ENCODE measurements at places on chromosomes 4 and X.
A peak's percentile ranks its signal among the peaks of the same experiment; 100 is the strongest.

GRCh38 chrX:13487731-13488505, 81.5 kb upstream of the EGFL6 start:
- DNase-seq = peak; percentile 63

DNA sequence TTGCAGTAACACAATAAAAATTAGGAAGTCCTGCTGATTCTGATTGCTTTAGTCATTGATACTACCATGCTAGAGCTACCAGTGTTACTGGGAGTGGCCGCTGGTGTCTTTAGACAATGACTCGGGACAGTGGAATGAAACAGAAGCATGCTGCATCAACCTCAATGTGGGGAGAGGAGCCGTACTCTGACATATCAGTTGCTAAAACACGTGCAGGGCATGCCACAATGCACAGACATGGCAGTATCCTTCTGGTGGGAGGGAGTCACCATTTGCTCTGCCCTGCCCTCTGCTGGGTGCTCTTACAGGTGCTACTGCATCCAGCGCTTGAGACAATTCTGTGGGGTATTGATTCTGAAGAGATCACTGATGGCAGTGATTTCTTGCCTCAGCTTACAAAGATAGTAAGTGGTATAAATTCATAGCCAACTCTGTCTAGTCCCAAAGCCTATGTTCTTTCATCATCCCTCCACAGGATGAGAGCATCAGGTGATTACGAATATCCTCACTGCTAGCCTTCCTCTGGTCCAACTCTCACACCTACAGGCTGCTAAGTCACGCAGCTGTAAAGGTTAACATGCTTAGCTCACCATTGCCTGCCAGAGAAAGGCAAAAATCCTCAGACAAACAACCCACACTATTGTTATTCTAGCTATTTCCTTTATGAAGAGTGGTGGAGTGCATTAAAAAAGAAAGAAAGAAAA, 43.7 kb downstream of the NSG1 start:
- peak; percentile 26 for DNase-seq

DNA sequence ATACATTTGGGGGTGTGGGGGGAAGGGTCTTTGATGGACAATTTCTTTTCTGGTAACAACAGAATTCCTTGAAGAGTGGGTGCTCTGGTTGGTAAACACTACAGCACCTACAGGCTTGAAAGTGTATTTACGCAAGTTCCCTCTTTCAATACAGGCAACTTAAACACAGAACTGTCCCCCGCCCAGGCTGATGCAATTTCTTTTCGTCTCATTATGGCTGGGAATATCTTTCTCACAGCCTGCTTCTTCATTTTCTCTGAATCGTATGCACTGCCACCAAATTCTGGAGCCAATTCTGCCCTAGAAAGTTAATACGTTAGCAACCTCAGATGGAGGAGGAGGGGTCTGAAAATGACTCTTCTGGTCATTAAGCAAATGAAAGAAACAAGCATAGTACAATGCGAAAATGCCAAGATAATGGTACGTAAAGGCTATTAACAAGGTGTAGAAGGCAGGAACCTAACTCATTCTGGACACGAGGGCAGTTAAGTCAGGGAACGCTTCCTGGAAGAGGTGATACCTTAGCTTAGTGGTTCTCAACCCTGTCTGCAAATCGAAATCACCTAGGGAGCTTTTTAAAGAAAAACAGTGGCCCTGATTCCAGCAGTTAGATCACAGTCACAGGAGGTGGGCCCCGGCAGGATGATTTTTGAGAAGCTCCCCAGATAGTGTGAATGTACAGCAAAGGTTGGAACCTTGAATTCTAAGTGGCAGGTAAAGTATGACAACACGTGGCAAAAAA, 1.0 kb downstream of the AGA start:
- peak; percentile 77 for DNase-seq

GRCh38 chrX:101219864-101220346, 319 bp downstream of the DRP2 start:
- DNase-seq = no peak

DNA sequence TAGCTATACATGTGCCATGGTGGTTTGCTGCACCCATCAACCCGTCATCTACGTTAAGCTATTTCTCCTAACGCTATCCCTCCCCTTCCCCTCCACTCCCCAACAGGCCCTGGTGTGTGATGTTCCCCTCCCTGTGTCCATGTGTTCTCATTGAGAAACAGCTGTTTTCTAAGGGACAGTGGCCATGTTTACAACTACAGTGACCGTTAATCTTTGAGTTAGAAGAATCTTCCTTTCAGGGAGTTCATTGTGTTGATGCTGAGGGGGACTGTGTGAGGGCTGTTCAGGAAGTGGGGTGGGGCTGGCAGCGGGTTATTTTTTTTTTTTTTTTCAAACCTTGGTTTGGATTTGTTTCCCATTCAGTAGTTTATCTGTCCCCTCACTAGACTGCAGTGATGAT, 179.9 kb downstream of the NHS start:
- no peak for DNase-seq

GRCh38 chrX:105658136-105658535, 164.2 kb upstream of the NRK start:
- no peak for DNase-seq

- no peak for DNase-seq
These were observed 62.2 kb downstream of the HAUS3 start for GRCh38 chr4:2179717-2180116.

DNA sequence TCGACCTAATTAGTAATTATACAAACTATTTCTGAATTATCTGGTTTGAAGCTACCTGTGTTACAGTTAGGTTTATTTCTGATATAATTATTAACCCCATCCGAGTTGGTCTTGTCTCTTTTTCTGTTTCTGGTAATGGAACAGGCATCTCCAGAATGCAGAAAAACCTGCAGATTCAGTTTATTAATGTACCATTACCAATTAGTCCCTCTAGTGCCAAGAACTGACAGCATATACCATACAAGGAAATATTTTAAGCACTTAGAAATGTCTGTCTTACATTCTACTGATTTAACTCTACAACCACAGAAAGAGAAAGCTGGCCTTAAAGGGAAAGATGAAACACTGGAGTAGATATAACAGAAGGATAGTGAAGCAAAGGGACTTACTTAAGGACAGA, 570.6 kb downstream of the CENPC start:
- no peak for DNase-seq

DNA sequence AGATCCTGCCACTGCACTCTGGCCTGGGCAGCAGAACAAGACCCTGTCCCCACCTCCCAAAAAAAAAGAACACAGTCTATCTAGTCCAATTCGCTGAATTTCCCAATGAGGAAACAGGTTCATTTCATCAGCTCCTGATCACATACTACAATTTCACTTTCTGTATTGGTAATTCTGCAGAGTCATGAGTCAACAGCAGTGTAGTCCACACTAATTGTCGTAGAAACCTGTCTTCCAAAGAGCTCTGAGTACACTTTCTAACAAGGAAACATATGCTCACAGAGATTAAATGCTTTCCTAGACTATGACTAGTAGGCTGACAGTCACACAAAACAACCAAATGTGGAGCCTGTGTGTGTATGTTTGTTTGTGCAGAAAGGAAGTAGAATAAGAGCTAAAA, 91.9 kb downstream of the GPC4 start:
- peak; percentile 58 for DNase-seq

GRCh38 chrX:149469406-149469805, 35.7 kb downstream of the IDS start:
- no peak for DNase-seq

- no peak for DNase-seq
These were observed 18.1 kb downstream of the USP46 start for GRCh38 chr4:52640808-52641565.

DNA sequence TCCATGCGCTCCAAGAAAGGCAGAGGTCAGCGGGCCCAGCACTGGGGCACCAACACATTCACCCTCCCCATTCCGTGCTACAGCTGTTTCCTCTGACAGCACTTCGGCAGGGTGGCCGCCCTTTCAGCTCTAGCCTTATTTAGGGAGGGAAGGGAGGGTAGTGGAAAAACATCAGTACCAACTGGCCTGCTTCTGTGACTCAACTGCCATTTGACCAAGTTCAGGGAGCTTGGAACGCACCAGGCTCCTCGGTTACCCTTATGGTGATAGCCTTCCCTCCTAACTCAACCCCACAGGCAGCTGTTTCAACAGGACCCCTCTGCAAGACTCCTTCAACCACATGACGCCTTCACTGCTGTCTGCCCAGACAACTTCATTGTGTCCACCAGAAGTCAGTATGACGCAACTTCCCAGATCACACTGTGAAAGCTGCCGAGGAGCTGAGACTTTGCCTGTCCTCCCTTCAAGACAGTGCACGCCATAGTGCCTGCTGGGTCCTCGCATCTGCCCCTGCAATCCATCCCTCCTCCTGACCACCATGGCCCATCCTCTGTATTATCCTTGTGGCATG, 132.2 kb downstream of the AFAP1 start:
- no peak for DNase-seq

DNA sequence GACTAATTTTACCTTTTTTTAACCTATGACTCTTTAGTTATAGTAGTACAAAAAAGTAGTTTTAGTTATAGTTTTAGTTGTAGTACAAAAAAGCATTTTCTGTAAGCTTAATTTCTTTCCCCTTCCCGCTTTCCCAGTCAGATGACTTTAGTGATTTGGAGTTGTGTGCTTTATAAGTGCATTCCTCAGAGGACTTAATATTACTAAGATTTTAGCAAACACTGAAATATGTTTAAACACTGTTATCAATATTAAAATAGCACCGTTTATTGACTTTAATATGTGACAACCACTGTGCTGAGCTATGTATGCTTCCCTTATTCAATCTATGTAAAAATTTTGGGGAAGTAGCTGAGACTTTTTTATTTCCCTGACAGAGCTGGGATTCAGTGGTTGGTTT, 22.8 kb downstream of the GUF1 start:
- DNase-seq = no peak

GRCh38 chrX:2647627-2648026, 43.5 kb upstream of the CD99 start:
- DNase-seq = no peak

DNA sequence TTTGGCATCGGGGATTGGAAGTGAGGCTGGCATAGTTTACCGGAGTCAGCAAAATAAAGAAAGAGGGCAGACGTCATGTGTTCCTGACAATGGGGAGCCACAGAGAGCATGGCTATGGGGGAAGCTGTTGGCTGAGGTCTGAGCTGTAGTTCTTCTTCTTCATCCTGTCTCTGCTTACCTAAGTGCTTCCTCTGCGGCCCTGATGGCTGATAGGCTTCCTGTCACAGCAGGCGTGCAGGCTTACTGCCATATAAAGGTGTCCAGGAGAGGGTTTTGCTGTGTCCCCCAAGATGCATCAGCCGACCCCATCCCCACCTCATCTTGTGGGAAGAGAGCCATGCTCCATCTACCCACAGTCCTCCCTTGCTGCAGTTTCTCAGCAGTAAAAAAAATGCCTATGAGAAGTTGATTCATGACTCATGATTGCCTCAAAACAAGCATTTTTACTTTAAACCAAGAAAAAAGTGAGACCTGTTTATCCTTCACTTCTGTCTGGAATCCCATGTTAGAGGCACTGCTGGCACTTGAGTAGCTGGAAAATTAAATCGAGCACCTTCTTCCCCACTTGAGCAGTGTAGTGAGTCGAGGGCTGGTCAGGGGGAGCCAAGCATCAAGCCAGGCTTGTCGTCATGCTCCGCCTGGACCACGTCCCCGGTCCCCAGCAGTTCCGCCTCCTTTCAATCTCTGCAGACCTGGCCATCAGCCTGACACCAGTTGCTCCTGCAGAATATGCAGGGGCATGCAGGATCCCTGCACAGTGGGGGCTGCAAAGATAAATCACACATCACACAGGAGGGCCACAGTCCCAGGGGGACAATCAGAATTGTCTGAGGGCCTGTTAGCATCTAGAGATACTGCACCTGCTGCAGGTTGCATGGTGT, 237.8 kb downstream of the EVC2 start:
- no peak for DNase-seq

DNA sequence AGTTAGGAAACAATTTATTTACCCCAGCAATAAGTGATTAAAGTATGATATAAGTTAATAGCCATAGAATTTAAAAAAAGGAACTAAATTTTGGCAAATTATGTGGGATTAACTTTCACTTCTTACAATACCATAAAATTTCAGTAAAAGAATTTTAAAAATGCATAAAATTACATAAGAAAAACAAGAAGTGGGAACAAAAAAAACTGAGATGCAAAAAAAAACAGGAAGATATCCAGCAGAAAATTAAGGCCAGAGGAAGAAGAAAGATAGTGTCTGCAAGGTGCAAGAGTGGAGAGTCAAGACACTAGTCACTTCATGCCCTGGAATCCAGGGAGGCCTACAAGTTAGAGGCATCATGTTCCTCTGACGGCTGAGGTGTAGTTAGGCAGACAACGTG, 184.2 kb downstream of the GASK1B start:
- DNase-seq = peak; percentile 12

GRCh38 chrX:121000589-121000988, 15.0 kb upstream of the CT47A1 start:
- no peak for DNase-seq

DNA sequence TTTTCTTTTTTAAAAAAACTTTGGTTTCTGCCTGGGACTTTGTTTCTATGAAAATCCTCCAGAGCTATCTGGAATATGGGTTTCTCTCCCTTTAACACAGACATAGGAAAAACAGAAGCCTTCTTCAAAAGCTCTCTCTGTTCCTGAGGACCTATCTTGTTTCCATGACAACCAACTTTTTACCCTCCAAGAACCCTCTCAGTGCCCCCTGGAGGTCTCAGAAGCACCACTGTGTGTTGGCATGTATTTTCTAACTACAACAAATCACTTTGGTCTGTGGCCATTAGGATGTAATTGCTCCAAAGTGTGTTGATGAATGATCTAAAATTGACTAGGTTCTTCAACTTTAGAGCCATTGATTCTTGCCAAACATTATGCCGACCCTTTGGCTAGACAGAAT, 1331.6 kb downstream of the ADGRL3 start:
- no peak for DNase-seq

- no peak for DNase-seq
These were observed 87.2 kb upstream of the MCF2 start for GRCh38 chrX:139795196-139795595.

- DNase-seq = peak; percentile 63
These were observed 43.1 kb upstream of the BCOR start for GRCh38 chrX:40140706-40141499.

- DNase-seq = no peak
These were observed 184.6 kb downstream of the OR13H1 start for GRCh38 chrX:131728295-131729145.

- DNase-seq = no peak
These were observed 6.6 kb upstream of the PPM1K start for GRCh38 chr4:88291003-88291402.

- no peak for DNase-seq
These were observed 251.6 kb downstream of the CRLF2 start for GRCh38 chrX:960821-961220.

- peak; percentile 41 for DNase-seq
These were observed 774 bp downstream of the ARMCX2 start for GRCh38 chrX:101658661-101659491.

DNA sequence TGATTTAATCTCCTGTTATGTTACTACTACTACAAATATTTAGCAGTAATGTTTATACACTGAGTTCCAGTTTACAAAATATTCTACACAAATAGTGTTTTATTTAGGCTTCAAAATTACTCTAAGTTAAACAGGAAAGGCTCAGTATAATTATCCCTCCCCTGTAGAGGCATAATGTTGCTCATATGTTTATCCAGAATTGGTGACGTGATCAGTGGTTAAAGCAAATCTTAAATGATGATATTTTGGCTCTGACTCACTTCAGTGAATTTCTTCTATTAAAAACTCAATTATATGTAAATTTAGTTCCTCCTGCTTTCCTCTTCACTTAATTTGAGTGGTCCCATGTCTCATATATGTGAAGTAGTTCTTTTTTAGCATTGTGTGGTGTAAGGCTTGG, 438.5 kb downstream of the ADGRL3 start:
- DNase-seq = no peak

- DNase-seq = peak; percentile 38
These were observed 748 bp downstream of the CFP start for GRCh38 chrX:47628982-47629381.

- no peak for DNase-seq
These were observed 118.5 kb downstream of the PARM1 start for GRCh38 chr4:75051431-75051830.

All from suppressor macrophage treated with lipopolysaccharide for 4 hours (primary cell).